ENCODE measurements at places on chromosomes 5 and 9.

DNA sequence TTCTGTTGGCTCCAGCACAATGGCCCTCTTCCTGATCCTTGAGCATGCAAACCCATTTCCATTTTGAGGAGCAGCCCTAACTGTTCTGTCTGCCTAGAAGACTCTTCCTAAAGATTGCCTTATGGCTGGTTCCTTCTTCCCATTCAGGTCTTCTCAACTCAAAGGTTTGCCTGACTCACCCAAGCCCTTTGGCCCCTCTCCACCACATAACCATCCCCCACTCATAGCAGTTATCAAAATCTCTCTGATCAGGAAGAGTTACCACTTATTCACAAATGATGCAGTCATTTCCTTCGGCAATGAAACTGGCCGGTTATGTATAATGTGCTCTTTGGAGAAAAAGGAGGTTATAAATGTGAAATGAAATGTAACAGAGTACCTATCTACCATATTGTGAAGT lies 8.9 kb upstream of the POU4F3 start:
- no peak for DNase-seq

DNA sequence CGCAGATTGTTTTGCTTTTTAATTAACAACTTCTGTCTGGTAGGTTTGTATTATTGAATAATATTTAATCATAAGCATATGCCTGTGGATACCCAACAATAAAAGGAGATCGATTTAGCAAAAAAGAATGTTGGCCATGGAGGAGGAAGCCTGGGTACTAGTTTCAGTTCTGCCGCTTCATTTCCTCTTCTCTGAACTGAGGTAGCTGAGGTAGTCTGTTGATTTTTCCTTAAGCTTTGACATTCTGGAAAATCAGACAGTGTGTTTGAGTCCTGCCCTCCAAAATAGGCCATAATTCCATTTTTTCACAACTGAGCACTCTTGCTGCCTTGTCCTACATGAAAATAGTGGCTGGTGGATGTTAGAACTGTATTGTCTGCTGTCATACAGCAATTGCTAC lies 6.0 kb upstream of the GPR21 start:
- no peak for DNase-seq

DNA sequence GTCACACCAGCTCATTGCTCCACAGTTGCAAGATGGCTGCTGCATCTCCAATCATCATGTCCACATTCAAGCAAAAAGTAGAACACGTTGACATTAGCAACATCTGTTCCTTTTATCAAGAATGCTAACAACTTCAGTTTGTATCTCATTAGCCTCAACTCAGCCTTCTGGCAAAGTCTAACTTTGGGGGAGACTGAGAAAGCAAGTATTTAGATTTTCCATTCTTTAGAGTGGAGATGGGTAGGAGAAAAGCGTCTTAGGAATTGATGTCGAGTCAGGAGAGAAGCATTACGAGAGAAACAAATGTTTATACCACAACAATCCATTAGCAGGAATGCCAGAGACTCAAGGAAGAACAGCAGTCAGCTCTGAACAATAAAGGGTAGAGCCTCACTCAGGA lies 446.3 kb downstream of the ENC1 start:
- DNase-seq: no peak

- no peak for DNase-seq
Measured at GRCh38 chr9:86807367-86807976, 139.8 kb downstream of the GAS1 start.

GRCh38 chr9:20599195-20599594 lies 23.1 kb downstream of the MLLT3 start:
- no peak for DNase-seq

- DNase-seq: no peak
Measured at GRCh38 chr5:33524476-33524875, 83.7 kb downstream of the TARS1 start.

DNA sequence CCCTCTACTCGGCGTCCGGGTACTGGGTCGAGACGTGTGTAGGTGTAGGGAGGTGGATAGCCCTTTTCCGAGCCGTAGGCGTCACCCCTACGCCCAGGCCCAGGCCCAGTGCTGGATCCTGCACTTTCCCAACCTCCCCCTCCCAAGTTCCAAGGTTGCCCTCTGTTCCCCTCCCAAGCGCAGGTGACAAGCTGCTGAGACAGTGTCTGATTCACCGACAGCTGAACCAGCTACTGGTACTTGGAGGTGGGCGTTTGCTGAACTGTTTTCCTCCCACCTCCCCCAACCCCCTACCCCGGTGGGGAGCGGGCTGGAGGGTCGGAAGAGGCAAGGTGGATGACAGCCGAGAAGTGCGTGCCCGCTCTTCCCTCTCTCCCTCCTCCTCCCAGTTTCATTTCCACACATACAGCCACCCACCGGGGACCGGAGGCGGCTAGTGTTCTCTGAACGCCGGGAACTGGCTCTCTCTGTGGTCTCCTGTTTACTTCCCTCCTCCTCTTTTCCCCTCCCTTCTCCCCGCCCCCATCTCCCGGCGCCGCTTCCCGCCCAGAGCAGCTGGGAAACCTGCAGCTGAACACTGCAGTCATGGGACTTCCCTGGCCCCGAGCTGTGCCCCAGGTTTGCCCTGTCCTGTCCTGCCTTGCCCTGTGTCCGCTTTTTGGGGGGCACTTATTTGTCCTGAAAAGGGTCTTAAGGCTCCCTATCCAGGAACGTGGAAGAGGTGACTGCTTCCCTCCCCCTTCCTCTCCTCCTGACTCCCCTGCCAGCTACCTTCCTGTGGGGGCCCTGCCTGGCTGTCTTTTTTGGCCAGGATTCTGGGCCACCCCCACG lies 6.2 kb upstream of the KLF9 start:
- DNase-seq: peak; percentile 83

- DNase-seq: no peak
Measured at GRCh38 chr5:92369587-92369986, 986.5 kb upstream of the ARRDC3 start.

GRCh38 chr5:172667786-172668593 lies 26.9 kb downstream of the NEURL1B start:
- DNase-seq: no peak

GRCh38 chr5:34608859-34609648 lies 47.1 kb upstream of the RAI14 start:
- DNase-seq: no peak

DNA sequence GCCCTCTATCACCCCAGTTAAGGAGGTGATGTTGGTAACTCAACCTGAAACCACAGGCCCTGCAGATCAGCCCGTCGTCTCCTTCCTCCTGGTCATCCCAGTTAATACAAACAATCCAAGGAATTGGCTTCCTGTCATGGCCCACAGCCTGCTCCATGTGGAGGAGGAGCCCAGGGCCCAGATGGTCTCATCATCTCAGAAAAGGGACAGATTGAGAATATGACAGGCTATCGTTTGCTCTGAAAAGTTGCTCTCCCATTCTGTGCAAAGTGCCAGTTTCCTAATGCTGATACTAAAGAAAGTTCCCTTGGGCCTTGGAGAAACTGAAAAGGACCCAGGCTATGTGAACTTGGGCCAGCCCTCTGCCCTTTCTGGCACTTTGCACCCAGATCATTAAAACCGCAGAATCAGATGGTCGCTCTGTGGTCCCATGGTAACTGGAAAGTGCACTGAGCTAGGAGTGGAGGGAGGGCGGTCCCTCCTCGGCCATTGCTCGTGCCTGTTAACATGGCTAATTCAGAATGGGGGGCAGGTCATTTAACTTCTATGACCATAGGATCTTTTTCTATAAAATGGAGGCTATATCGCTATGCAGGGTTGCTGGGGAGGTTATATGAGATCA lies 675 bp upstream of the SPAAR start:
- DNase-seq: no peak

Measured in RWPE2 (cell line).